Activated CD4-positive, alpha-beta memory T cell treated with anti-CD3 and anti-CD28 coated beads for 36 hours (primary cell): ENCODE measurements at places on chromosomes 3 and 15. TPM values are rescaled to one million over a fixed set of nuclear protein-coding genes. Genes with fewer than 3 reads are reported as not detected.

DNA sequence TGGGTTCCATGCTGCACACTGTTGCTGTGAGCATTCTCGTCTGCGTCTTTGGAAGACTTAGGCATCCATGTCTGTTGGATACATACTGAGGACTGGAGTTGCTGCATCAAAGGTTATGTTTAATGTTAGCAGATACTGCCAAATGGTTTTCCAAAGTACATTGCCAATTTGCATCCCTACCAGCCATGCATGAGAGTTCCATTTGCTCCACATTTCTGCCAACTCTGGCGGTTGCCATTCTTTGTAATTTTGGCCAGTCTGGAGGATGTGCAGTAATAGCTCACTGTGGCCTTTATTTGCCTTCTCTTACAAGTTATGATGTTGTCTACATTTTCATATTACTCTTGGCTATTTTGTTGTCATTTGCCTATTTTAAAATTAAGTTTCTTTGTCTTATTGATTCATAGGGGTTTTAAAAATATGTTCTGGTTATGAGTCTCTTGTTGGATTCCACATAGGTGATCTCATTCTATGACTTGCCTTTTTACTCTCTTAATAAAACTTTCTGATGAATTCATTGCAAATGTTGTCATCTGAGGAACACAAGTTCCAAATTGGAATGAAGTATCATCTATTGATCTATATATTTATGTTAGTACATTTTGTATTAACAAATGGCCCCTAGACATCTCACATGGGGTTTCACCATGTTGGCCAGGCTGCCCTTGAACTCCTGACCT is 42.1 kb downstream of the FBLN2 start:
- H3K27me3 ChIP-seq, result no peaks in the 10 kb centered on the region
- H3K4me1 ChIP-seq, result no peaks in the 10 kb centered on the region
- H3K4me3 ChIP-seq, result no peak overlapping the region
- H3K27ac ChIP-seq, result no peak overlapping the region

GRCh38 chr3:43892526-43892925 is 201.8 kb downstream of the ABHD5 start:
- H3K27me3 ChIP-seq, result peaks cover 41% of the 10 kb centered on the region
- no peaks in the 10 kb centered on the region for H3K36me3 ChIP-seq
- peaks cover 11% of the 10 kb centered on the region for H3K4me1 ChIP-seq
- no peak for DNase-seq
- no peak overlapping the region for H3K27ac ChIP-seq

GRCh38 chr15:98025237-98025636 is 64.7 kb downstream of the ARRDC4 start:
- no peak for DNase-seq
- H3K4me3 ChIP-seq, result no peak overlapping the region
- H3K36me3 ChIP-seq, result no peaks in the 10 kb centered on the region
- no peak overlapping the region for H3K27ac ChIP-seq
- H3K4me1 ChIP-seq, result no peaks in the 10 kb centered on the region
- no peaks in the 10 kb centered on the region for H3K27me3 ChIP-seq

DNA sequence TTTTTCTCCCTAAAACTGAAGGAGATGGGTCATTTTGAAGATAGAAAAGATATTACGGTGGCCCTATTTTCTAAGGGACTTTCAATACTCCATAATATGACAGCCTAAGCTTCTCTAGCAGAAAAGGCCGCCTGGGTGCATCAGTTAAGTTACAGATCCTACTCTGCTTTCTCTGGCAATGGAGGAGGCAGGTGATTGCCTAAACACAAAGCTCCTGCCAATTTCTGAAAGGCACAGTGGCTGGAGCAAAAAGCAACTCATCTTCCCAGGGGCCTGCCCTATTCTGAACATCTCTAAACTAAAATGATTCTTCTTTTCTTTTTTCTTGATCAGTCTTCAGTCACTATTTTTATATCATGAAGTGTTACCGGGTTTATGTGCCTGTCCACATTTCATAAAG is 276.7 kb downstream of the CNTN4 start:
- H3K4me1 ChIP-seq, result no peaks in the 10 kb centered on the region
- no peaks in the 10 kb centered on the region for H3K27me3 ChIP-seq
- no peak for DNase-seq
- H3K27ac ChIP-seq, result no peak overlapping the region
- H3K36me3 ChIP-seq, result no peaks in the 10 kb centered on the region

DNA sequence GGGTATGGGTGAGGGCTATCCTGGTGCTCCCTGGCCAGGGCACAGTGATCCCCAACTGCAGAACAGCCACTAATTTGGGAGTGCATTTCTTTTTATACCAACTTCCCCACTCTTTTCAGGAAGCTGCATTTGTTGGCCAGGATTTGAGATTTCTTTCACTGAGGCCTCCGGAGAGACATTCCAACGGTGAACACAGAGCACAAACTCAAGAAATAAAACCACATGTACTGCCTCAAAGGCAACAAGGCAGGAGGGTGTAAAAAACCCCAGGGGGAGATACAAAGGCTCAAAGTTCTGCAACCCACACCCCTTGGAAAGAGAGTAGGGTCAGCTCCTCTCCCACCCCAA is 65.3 kb downstream of the CPN2 start:
- DNase-seq, result no peak
- H3K27ac ChIP-seq, result no peak overlapping the region
- H3K4me1 ChIP-seq, result no peaks in the 10 kb centered on the region
- peaks cover 3% of the 10 kb centered on the region for H3K27me3 ChIP-seq
- H3K36me3 ChIP-seq, result no peaks in the 10 kb centered on the region

The TPRG1 gene
- 11.5 TPM for total RNA-seq

- H3K27ac ChIP-seq, result no peak overlapping the region
- H3K36me3 ChIP-seq, result no peaks in the 10 kb centered on the region
- peak; percentile 56 for DNase-seq
- H3K4me1 ChIP-seq, result peaks cover 44% of the 10 kb centered on the region
Measured at GRCh38 chr3:141303481-141304223, 64.7 kb upstream of the ZBTB38 start.

The WDR72 gene
- total RNA-seq, result not detected

DNA sequence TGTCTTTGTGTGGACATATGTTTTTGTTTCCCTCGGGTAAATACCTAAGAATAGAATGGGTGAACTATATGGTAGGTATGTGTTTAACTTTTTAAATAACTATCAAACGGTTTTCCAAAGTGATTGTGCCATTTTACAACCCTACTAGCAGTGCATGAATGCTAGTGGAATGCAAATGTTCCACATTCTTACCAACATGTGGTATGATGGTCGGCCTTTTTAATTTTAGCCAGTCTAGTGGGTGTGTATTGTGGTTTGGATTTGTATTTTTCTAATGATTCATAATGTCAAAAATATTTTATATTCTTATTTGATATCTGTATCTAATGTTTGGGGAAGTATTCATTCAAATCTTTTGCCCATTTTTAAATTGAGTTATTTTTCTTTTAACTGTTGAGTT is 68.2 kb upstream of the SMAD3 start:
- no peak overlapping the region for H3K4me3 ChIP-seq
- H3K36me3 ChIP-seq, result no peaks in the 10 kb centered on the region
- no peaks in the 10 kb centered on the region for H3K27me3 ChIP-seq
- DNase-seq, result no peak
- no peaks in the 10 kb centered on the region for H3K4me1 ChIP-seq

GRCh38 chr15:56469483-56469882 is 4.5 kb upstream of the MNS1 start:
- H3K36me3 ChIP-seq, result peaks cover 2% of the 10 kb centered on the region
- no peak overlapping the region for H3K4me3 ChIP-seq
- peaks cover 23% of the 10 kb centered on the region for H3K4me1 ChIP-seq
- DNase-seq, result no peak
- H3K27me3 ChIP-seq, result peaks cover 18% of the 10 kb centered on the region

DNA sequence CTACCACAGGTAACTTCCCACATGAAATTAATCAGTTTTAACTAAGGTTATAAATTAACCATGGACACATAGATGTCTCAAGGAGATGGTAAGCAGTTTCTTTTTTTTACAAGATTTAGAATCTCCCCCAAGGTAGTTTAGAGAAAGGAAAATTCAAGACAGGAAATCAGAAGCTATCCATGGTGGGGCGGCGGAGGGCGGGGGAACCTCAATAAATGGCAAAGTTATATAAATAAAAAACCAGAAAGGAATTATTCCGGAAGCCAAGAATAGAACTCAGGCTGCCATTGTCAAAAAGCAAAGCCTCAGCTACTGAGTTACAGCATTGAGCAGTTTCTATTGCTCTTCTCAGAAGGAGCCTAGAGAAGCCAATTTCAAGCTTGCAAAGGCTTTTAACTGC is 172.1 kb upstream of the SMAD3 start:
- no peak for DNase-seq
- no peak overlapping the region for H3K4me3 ChIP-seq
- H3K4me1 ChIP-seq, result peaks cover 4% of the 10 kb centered on the region
- no peak overlapping the region for H3K27ac ChIP-seq

GRCh38 chr3:155995525-155996370 is 124.6 kb upstream of the KCNAB1 start:
- DNase-seq, result no peak
- no peaks in the 10 kb centered on the region for H3K36me3 ChIP-seq
- H3K27me3 ChIP-seq, result peaks cover 7% of the 10 kb centered on the region
- no peaks in the 10 kb centered on the region for H3K4me1 ChIP-seq

The DNAH12 gene
- not detected for total RNA-seq

GRCh38 chr15:84715441-84716035 is 401 bp downstream of the SEC11A start:
- peak overlapping the region; percentile 92 for H3K4me3 ChIP-seq
- DNase-seq, result peak; percentile 77
- H3K4me1 ChIP-seq, result peaks cover 41% of the 10 kb centered on the region

DNA sequence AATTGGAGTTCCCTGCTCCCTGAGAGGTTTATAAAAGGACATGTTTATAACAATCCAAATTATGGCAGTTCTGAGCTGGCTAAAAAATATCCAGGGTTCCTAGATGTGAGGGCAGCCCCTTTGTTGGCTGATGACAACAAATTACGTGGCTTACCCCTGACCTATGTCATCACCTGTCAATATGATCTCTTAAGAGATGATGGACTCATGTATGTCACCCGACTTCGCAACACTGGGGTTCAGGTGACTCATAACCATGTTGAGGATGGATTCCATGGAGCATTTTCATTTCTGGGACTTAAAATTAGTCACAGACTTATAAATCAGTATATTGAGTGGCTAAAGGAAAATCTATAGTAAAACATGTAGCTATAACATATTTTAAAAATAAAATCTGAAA is 13.9 kb downstream of the AADAC start:
- H3K36me3 ChIP-seq, result no peaks in the 10 kb centered on the region
- no peak overlapping the region for H3K4me3 ChIP-seq
- no peaks in the 10 kb centered on the region for H3K4me1 ChIP-seq
- peaks cover 15% of the 10 kb centered on the region for H3K27me3 ChIP-seq
- DNase-seq, result no peak

GRCh38 chr3:46856576-46857471 is 6.4 kb downstream of the MYL3 start:
- no peaks in the 10 kb centered on the region for H3K4me1 ChIP-seq
- H3K27ac ChIP-seq, result no peak overlapping the region
- DNase-seq, result no peak
- H3K27me3 ChIP-seq, result no peaks in the 10 kb centered on the region
- no peaks in the 10 kb centered on the region for H3K36me3 ChIP-seq
- H3K4me3 ChIP-seq, result no peak overlapping the region

The GRK7 gene
- not detected for total RNA-seq
